Omental fat pad (tissue), 4 donors: ENCODE measurements at places on chromosomes 7 and 10. TPM values are rescaled to one million over a fixed set of nuclear protein-coding genes. Genes with fewer than 3 reads are reported as not detected.

DNA sequence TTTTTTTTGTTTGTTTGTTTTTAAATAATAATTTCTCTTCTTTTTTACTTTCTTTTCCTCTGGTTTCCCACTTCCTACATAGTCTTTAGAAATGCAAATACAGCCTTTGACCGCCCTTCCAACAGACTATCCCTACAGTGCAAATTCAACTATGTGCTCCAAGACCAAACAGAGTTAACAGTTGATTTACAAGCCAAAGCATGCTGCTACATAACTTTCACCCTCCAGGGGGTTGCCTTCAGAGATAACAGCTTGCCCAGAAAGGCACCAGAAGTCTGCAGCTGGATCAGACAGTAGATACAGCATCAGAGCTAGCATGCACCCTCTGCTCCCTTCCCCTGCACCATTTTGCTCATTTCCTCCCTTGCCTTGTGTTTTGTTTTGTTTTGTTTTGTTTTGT lies 539.0 kb downstream of the ZWINT start:
- no peak for DNase-seq

- no peak for DNase-seq
Measured at GRCh38 chr7:99218406-99219184, 10.7 kb upstream of the KPNA7 start.

GRCh38 chr10:65032867-65033769 lies 1511.9 kb downstream of the REEP3 start:
- no peak for DNase-seq

GRCh38 chr7:138625084-138625848 lies 75.9 kb downstream of the SVOPL start:
- DNase-seq = no peak

The AGMO gene
- 21.1 TPM for total RNA-seq

The UPK3B gene
- 636 TPM for total RNA-seq
